ENCODE measurements at places on chromosomes 2 and 18.
A peak's percentile ranks its signal among the peaks of the same experiment; 100 is the strongest.

DNA sequence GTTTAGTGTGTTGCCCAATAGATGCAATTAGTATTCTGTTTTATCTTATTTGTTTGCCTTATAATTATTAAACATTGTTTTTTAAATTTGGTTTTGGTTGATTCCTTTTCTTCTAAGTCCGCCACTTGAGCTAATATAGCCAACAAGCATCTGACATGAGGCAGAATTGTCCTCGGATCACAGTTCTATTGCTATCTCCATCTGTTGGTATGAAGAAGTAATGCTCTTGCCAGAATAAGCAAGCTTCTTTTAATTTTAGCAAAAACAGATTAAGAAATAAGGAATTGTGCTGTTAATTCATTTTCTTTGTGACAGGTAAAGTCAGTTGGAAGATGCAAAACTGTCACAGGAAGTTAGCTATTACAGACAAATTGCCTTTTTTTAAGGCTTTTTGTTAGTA, 54.3 kb downstream of the R3HDM1 start:
- no peak for DNase-seq

DNA sequence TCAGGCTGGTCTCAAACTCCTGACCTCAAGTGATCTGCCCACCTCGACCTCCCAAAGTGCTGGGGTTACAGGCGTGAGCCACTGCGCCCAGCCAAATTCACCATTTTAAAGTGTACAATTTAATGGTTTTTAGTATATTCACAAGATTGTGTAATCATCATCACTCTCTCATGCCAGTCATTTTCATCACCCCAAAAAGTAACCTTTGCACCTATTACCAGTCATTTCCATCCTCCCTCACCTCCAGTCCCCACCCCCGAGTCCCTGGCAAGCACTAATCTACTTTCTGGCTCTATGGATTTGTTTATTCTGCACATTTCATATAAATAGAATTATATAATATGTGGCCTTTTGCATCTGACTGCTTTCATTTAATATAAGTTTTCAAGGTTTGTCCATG, 10.8 kb downstream of the PCBP1 start:
- no peak for DNase-seq

GRCh38 chr2:11333427-11334183, 10.8 kb downstream of the ROCK2 start:
- DNase-seq, result no peak

GRCh38 chr2:189213250-189213649, 33.7 kb upstream of the COL5A2 start:
- no peak for DNase-seq

GRCh38 chr2:3209258-3209657, 168.4 kb downstream of the EIPR1 start:
- DNase-seq, result no peak

DNA sequence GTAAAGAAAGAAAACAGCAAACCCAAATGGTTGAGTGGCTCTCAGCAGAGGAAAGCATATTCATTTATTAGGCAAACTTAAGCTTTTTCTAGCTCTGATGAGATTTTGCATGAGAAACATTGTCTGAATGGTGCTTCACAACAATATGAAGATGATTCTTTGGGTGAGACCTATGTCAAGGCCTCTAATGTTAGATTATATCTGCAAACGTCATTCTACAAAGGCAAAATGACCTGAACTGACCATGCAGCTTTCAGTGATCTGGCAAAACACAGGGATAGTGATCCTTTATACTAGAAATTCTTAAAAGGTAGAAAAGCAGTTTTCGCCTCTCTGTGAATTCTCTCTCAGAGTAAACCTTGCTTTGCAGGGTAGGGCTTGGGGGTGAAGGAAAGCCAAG, 11.7 kb downstream of the RHBDD1 start:
- no peak for DNase-seq

DNA sequence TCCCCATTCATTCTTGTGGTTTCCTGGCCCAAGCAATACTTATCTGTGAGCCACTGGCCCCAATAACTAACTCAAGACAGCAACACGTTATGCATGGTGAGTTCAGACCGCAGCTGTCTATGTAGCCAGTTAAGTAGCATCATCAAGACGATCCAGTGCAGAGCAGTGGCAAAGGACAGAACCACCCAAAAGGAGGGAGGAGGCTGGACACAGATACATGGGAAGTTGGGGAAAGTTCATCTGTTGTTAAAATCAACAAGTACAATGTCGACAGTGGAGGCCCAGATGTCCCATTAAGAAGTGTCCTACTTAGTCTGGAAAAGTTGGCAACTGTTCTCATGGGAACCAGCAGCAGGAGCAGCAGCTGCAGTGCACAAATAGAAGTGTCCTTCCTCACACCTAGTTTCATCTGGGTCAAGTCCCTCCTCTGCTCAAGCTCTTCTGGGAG, 106.9 kb upstream of the THOC1 start:
- DNase-seq, result no peak

- no peak for DNase-seq
Observed at GRCh38 chr2:211982162-211982561, 556.4 kb downstream of the ERBB4 start.

- no peak for DNase-seq
Observed at GRCh38 chr2:137644731-137645130, 319.5 kb upstream of the HNMT start.

DNA sequence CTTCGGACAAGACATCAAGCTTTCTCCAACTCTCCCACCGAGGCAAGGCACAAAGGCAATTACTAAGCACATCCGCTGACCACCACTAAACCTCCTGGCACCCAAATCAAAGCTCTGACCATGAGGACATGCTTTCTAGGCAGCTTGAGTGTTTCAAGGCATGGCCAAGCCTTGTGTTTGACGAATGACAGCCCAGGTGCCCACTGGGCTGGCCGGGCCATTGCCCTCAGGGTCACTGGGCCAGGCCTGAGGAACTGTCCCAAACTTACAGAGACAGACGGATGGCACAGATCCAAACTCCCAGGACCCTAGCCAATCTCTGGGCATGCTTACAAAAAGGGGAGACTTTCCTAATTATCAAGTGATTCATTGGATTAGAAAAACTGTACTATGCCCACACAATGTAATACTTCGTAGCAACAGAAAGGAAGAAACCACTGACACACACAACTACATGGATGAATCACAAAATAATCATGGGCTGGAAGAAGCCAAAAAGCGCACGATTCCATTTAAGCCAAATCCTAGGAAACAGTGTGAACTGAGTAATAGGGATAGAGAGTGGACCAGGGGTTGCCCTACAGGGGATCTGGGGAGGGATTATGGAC, 20.2 kb downstream of the CRACDL start:
- no peak for DNase-seq

GRCh38 chr2:96225016-96225533, 16.4 kb upstream of the STARD7 start:
- no peak for DNase-seq

GRCh38 chr2:170229125-170229524, 51.2 kb downstream of the MYO3B start:
- no peak for DNase-seq

GRCh38 chr2:71945603-71945959, 202.1 kb downstream of the CYP26B1 start:
- no peak for DNase-seq

GRCh38 chr2:84022810-84023431, 436.2 kb downstream of the SUCLG1 start:
- DNase-seq, result peak; percentile 4

DNA sequence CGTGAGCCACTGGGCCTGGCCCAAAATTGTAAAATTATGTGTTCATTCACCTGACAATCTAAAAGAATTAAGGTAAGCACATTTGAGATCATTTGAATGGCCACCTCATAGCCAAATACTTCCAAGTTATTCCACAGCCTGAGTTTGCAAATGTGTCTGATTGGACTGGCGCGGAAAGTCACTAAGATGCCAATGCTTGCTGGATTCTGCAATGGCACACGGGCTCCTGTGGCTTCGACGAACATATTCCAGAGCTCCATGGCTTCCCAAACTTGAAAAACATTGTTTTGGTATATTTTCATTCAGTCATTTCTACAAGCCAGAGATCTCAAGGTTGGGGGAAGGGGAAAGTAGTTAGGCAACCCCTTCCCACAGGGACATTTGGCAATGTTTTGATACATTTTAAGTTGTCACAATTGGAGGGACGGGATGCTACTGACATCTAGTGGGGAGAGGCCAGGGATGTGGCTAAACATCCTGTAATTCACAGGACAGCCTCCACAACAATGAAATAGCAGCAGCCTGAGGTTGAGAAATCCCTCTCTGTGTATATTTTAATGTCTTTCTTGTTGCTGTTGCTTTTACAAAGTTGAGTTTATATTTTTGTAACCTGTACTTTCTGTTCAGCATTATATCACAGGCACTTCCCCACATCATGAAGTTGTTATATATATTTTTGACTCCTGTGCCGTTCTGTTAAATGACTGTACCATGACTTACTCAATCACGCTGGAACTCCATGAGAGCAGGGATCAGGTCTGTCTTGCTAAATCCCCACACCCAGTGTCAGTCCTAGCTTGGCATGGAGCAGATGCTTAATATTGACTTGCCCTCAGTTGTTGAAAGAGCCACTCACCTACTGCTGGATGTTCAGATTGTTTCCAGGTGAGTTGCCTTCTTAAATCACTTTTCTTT, 56.9 kb downstream of the COL4A4 start:
- peak; percentile 8 for DNase-seq

- DNase-seq, result no peak
Observed at GRCh38 chr2:172445851-172446250, 18.5 kb downstream of the ITGA6 start.

- no peak for DNase-seq
Observed at GRCh38 chr2:68475110-68475509, 7.7 kb downstream of the APLF start.

GRCh38 chr2:175030380-175031271, 25.4 kb upstream of the CHN1 start:
- DNase-seq, result no peak

- DNase-seq, result no peak
Observed at GRCh38 chr18:813172-814071, 1.4 kb upstream of the YES1 start.

- peak; percentile 12 for DNase-seq
Observed at GRCh38 chr2:5328826-5329225, 363.4 kb upstream of the SOX11 start.

GRCh38 chr2:126657148-126657635, 1.2 kb downstream of the GYPC start:
- DNase-seq, result peak; percentile 44

GRCh38 chr2:108943751-108944150, 45.3 kb downstream of the EDAR start:
- no peak for DNase-seq

Data from frontal cortex (tissue), 4 donors.